ENCODE measurements at places on chromosomes 2 and 18.

- no peak for DNase-seq
Measured at GRCh38 chr2:38966006-38966405, 76.3 kb downstream of the ARHGEF33 start.

DNA sequence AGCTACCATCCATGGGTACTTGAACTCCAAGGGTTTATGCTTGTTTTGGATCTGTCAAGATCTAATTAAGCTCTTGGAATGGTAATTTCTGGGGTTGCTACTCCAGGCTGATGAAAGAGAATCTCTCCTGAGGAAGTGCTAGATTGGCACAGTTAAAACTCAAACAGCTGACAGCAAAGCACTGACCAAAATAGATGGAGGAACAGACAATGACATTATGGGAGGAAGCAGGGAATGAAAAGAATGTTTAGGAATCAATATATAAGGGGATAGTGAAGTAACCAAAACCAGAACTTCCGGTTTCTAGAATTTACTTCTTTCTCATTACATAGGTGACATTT lies 6.3 kb downstream of the THUMPD2 start:
- no peak for DNase-seq

DNA sequence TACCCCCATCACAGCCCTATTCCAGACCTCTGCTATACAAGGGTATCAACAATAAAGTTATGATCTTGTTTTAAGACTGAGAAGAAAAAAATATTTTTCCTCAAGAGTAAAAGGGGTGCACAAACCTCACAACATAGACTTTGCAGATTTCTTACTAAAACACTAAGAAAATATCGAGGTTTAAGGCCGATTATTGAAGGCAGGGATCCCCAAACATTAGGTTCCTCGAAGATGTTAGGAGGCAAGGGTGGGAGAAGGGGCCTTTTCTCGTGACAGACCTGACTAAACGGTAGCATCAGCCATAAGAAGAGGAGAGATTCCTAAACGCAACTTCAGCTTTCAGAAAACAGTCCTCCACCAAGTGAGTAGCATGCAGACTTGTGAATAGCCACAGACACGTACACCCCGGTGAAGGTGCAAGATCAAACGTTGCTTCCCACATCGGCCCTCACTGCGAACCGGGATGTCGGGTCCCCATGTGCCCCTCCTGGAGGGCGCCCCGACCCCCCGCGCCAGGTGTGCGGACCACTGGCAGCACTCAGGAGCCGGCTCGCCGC lies 678 bp downstream of the PIAS2 start:
- no peak for DNase-seq

DNA sequence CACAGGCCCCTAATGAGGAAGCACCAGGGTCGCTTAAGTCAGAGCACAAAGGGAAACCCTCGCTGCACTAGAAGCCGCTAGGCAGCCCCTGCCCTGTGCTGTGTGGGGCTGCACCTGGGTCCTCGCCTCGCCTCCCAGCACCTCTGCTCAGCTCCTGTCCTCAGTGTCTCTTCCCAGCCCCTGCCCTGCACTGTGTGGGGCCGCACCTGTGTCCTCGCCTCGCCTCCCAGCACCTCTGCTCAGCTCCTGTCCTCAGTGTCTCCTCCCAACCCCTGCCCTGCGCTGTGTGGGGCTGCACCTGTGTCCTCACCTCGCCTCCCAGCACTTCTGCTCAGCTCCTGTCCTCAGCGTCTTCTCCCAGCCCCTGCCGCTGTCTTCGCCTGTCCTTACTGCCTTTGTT lies 342.8 kb downstream of the EIPR1 start:
- no peak for DNase-seq

DNA sequence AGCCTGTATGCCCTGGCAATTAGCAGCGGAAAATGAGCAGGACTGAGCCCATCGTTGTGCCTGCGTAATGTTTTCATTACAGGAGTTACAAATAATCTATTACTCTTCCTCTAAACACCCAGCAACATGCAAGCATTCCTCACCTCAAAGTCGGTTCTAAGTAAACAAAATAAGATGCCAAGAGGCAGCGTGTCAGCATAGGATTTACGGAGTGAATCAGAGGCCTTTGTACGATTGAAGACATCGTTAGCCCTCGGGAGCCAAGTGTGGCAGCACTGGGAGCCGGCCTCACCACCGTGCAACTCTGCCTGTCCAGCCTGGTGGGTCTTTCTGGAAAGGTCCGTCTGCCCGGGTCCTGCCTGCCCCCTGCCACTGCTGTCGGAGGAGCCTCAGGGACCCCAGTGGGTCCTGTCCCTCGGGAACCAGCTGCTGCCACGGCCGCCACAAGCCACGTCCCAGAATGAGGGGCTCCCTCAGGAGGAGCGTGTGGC lies 80.1 kb upstream of the CTDP1 start:
- no peak for DNase-seq

GRCh38 chr2:154882725-154883124 lies 184.2 kb downstream of the KCNJ3 start:
- no peak for DNase-seq

- no peak for DNase-seq
Measured at GRCh38 chr2:110657724-110658305, 20.0 kb downstream of the BUB1 start.

- no peak for DNase-seq
Measured at GRCh38 chr18:9446839-9447238, 28.5 kb upstream of the RALBP1 start.

DNA sequence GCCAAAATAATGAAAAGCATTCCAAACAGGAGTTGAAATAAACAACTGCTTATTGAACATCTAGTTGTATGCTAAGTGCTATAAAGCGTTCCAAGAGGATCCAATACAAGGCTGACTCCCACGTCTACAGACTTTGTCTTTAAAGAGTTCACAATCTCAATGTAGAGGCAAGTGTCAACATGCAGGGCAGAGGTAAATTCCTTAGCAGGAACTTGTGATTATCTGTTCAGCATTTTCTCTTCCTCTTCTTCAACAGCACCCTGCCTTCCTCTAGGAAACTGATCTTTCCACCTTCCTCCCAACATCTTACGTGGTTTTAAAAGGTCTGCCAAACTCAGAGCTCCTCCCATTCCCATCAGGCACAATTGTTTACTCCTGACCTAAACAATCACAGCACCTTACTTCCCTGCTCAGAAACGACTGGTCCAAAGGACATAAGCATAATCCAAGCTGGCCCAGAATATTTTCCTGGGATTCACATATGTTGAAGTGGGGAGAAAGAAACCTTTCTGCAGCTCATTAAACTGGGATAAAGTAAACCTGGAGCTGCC lies 83.9 kb downstream of the ITSN2 start:
- no peak for DNase-seq

DNA sequence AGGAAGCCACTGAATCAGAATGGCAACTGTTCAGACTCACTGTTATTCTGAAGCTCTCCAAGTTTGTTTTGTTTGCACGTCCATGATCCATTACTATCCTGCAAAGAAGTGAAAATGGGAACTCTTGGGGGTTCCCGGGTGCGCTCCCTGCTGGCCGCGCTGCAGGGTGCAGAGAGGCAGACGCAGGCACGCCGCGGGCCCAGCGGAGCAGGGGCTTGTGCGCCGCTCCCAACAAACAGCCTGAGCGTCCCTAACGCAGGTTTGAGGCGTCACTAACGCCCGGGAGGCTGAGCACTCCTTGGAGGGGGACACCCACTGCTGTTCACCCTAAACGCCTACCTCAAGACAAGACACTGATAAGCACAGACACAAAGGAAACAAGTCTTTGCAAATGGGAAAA lies 14.3 kb upstream of the PIEZO2 start:
- no peak for DNase-seq

DNA sequence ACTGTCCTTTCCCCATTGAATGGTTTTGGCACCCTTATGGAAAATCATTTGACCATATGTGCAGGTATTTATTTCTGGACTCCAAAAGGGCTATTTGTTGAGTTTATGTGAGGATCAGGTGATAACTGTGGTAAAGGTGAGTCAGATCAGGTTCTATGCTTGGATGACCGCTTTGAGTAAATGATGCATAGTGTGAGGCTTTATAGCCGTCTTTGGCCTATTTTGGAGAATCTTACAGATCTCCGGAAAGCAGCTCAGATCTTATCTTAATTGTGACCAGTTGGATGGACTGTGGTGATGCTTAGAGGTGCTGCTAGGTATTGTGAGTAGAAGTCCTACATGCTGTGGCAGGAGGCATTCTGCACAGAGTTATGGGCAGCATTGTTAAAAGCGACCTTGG lies 126.2 kb downstream of the METTL8 start:
- DNase-seq, result no peak

DNA sequence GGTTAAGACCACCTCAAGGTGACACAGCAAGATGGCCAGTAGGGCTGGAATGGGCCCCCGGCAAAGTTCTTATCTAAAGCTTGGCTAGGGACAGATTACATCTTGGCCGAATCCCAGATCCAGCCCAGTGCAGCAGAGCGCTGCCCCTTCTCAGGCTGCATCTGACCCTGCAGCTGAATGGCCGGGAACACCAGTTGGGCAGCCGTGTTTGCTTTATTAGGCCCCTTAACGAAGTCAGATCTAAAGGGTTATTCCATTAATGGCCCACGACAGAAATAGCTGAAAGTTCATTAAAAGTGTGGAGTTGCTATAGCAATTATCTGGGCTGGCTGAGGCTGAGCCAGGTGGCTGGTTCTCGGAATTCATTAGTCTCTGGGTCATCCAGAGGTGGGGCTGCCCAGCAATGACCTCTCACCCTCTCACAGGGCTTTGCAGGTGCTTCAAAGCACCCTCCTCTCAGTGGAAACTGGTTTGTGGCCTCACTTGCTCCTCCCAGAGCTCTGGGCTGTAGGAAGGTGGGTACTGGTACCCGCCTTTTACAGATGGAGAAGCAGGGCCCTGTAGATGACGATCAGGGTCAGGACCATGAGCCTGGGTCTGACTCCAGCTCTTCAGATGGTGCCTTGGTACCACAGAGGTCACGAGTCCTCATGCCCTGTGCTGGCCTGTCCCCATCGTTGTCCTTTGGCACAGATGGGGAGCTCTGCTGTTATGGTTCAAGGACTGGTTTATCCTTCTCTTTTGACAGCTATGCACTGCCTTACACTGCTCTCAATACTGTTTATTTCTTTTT lies 68.8 kb downstream of the EMX1 start:
- DNase-seq, result no peak

DNA sequence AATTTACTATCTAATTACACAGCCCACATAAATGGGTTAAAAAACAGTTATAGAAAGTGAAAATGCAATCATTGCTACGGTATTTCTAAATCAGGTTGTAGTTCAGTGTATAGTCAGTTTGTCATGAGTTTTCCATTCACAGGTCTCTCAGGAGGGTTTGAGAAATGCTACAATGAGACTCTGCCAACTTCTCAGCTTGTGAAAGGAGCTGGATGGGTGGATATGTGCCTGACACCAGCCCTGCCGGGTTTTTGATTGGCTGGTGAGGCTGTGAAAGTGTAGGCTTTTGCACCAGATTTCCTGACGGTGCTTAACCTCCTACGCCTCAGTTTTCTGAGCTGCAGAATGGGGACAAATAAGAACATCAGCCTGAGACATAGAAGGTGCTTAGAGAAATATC lies 102.6 kb upstream of the SMIM21 start:
- no peak for DNase-seq

DNA sequence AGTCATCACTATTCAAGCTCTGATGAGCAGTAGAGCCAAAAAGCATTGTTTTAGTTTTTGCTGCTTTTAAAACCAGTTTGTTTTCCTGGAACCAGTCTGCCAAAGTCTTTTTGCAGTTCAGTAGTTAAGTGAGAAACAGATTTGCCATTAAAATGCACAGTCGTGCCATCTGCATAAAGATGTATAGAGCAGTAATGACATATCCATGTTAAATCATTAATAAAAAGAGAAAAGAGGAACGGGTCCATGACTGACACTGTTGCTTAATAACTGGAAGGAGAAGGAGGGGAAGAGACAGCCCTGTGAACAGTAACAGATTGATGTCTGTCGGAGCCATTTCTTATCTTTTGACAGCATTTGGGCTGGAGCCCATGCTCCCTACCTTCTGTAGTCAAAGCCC lies 704.6 kb downstream of the SATB2 start:
- DNase-seq, result no peak

DNA sequence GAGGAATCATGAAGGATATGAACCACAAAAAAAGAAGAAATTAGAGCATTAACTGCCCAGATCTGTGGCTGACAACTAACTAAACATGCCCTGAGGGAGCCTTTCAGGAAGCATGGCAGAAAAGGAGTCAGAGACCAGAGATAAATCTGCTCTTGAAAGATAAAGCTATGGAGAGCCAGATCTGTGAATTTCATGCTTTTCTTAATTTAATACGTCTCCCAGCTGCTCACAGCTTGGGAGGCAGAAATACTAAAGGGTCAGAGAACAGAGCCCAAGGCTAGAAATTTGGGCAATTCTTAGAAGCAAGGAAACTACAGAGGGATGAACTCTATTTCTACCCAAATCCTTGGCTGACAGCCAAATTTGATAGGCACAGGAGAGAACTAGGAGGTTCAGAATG lies 223.0 kb upstream of the DPP10 start:
- DNase-seq, result no peak

DNA sequence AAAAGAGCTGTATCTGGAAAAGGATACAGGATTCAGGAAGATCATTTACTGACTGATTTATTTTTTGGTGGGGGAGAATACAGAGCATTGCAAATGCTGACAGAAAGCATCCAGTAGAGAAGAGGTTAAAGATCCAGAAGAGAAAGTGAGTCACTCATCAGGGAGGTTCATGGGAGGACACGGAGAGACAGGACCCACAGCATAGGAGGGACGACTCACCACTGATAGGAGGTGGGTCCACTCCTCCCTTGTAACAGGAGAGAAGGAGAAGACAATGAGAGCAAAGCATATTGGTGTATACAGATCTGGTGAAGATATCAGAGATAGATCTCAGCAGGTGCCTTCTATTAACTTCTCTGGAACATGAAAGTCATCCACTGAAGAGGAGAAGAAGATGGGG lies 142.4 kb upstream of the AQP4 start:
- DNase-seq, result no peak

- no peak for DNase-seq
Measured at GRCh38 chr2:85661139-85661858, 6.7 kb downstream of the SFTPB start.

GRCh38 chr2:126496493-126496892 lies 159.5 kb upstream of the GYPC start:
- DNase-seq, result no peak

DNA sequence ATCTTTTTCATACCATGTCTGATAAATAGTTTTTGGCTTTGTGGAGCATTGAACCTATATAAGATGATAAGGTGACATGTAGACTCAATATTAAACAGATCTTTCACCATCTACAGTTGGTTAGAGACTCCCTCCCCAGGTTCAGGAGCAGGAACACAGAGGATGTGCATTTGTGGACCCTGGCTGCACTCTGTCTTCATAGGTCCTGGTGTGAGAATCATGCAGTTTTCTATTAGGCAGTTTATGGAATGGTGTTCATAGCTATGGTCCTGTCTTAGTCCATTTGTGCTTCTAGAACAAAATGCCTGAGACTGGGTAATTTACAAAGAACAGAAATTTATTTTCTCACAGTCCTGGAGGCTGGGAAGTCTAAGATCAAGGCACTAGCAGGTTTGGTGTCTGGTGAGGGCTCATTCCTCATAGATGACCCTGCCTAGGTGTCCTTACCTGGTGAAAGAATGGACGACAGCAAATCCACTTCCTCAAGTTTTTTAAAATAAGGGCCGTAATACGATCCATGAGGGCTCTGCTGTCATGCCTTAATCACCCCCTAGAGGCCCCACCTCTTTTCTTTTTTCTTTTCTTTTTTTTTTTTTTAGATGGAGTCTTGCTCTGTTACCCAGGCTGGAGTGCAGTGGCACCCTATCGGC lies 35.3 kb upstream of the FAM98A start:
- no peak for DNase-seq

- DNase-seq, result no peak
Measured at GRCh38 chr2:235168174-235168979, 216.6 kb downstream of the SH3BP4 start.

All from activated T-cell treated with anti-CD3 and anti-CD28 coated beads for 24 hours (primary cell).